ENCODE measurements at places on chromosomes 5 and 9. TPM values are rescaled to one million over a fixed set of nuclear protein-coding genes. Genes with fewer than 3 reads are reported as not detected.
A peak's percentile ranks its signal among the peaks of the same experiment; 100 is the strongest.

The PLAC8L1 gene
- total RNA-seq = not detected

The TAS2R1 gene
- not detected for total RNA-seq

The ZNF483 gene
- total RNA-seq = 2.3 TPM

The MLANA gene
- not detected for total RNA-seq

The ZFR gene
- total RNA-seq = 48.7 TPM

The GADD45G gene
- total RNA-seq = 7.7 TPM

The AK8 gene
- total RNA-seq = not detected

The PCDHGA10 gene
- total RNA-seq = not detected

The CAVIN4 gene
- 0.16 TPM for total RNA-seq

DNA sequence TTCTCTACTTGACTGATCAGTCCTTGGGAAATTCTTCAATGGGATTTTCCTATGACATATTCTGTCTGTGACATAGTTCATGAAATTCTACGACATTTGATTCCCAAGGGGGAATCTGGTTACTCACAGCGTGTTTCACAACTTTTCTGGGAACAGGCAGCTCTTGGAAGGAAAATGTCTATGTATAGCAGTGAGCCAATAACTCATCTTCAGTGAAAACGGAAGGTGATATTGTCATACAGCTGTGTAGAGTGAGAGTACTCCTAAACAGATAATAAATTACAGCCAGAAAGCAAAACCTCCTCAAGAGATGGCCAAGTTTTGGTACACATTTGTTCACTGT, 91.4 kb downstream of the C9orf152 start:
- H3K27me3 ChIP-seq = no peaks in the 10 kb centered on the region
- no peak for DNase-seq
- no peaks in the 10 kb centered on the region for H3K4me1 ChIP-seq
- H3K4me3 ChIP-seq = no peak overlapping the region
- H3K36me3 ChIP-seq = no peaks in the 10 kb centered on the region
- H3K27ac ChIP-seq = no peak overlapping the region

DNA sequence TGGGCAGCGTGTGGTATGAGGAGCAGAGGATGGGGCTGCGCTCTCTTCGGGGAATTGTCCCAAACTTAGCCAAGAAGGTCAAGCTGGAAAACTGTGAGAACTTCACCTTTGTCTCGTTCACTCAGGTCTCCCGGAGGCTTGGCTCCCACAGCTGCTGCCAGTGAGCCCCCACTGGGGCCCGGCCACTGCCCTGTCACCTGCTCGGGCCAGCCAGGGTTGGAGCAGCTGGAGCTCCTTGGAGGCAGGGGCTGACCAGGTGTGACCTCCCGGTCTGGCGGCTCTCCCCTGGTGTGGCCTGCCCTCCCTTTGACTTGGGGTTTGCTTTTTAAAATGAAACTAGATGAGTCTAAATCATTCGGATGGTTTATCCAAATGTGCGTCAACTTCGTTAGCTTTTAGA, 58.0 kb downstream of the INIP start:
- H3K4me3 ChIP-seq = no peak overlapping the region
- no peaks in the 10 kb centered on the region for H3K4me1 ChIP-seq
- H3K27ac ChIP-seq = no peak overlapping the region

DNA sequence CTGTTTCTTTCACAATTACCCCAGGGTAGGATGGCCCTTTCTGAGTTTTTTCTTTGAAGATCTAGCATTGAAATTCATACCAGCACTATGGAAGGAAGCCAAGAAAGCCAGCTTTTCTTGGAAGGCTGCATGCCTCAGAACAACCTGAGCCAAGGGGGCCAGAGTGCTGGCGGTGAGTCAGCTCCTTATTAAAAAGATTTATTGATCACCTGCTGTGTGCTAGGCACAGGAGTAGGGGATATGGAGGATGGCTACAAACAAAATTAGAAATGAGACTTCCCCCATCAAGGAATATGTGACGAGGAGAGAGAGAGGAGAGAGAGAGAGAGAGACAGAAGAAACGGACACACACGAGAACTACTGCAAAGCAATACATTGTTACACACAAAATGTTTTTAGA, 184.6 kb upstream of the PUM3 start:
- peaks cover 2% of the 10 kb centered on the region for H3K27me3 ChIP-seq
- H3K4me1 ChIP-seq = no peaks in the 10 kb centered on the region
- H3K4me3 ChIP-seq = no peak overlapping the region
- H3K27ac ChIP-seq = no peak overlapping the region
- DNase-seq = no peak

DNA sequence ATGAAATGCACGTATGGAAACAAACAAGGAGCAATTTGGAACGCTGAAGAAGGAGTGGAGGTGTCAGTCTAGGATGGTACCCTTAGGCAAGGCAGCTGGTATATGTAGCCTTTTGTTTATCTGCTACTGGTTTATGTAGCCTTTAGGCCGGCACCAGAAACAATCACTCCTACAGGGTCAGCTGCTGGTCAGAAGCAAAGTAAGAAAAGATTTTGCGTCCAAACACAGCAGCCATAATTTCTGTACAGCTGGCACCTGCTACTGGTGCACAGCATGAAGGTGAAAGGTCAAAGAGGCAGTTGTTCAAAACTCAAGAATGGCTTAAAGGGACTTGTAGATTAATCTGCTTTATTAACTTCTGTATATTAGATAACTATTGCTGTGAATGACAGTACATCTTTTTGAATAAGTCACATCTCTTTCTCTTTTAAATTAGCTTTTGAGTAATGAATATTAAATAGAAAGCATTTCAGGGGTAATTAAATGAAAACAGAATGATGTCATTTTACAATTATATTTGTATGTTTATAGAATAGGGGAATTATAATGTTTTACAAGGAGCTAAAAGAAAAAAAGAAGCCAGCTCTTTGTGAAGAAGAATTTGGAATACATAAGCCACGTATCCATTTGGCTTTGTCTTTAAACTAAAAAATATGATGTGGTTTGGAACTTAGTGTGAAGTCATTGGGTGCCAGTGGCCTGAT, 33.1 kb upstream of the TLX3 start:
- no peak overlapping the region for H3K4me3 ChIP-seq
- no peak for DNase-seq
- H3K36me3 ChIP-seq = no peaks in the 10 kb centered on the region
- H3K4me1 ChIP-seq = peaks cover 9% of the 10 kb centered on the region
- H3K27ac ChIP-seq = no peak overlapping the region
- peaks cover 20% of the 10 kb centered on the region for H3K27me3 ChIP-seq

GRCh38 chr5:148387325-148387724, 3.6 kb downstream of the FBXO38 start:
- peaks cover 30% of the 10 kb centered on the region for H3K36me3 ChIP-seq
- DNase-seq = no peak
- no peak overlapping the region for H3K27ac ChIP-seq
- H3K4me1 ChIP-seq = peaks cover 56% of the 10 kb centered on the region
- no peak overlapping the region for H3K4me3 ChIP-seq
- H3K27me3 ChIP-seq = no peaks in the 10 kb centered on the region

GRCh38 chr9:106675780-106676179, 187.2 kb upstream of the ZNF462 start:
- no peaks in the 10 kb centered on the region for H3K27me3 ChIP-seq
- DNase-seq = no peak
- no peak overlapping the region for H3K27ac ChIP-seq
- no peaks in the 10 kb centered on the region for H3K4me1 ChIP-seq
- no peak overlapping the region for H3K4me3 ChIP-seq
- no peaks in the 10 kb centered on the region for H3K36me3 ChIP-seq

DNA sequence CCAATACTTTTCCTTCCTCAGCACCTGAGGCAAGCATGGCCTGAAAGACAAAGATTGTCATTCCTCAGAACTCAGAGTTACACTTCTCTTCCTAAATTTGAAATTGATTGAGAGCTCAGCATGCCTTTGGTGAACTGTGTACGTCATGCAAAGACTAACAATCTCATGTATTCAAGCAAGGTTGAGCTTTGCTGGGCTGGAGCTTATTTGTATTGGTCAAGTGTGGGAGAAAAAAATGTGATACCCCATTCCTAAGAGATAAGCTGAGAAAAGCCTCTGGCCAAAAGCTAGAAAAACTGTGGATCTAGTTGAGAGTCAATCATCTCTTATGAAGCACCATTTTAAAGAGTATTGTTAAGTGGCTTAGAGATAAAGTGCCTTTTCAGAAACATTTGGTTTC, 392.2 kb downstream of the RASEF start:
- DNase-seq = no peak
- no peak overlapping the region for H3K27ac ChIP-seq
- H3K4me3 ChIP-seq = no peak overlapping the region
- H3K27me3 ChIP-seq = no peaks in the 10 kb centered on the region

DNA sequence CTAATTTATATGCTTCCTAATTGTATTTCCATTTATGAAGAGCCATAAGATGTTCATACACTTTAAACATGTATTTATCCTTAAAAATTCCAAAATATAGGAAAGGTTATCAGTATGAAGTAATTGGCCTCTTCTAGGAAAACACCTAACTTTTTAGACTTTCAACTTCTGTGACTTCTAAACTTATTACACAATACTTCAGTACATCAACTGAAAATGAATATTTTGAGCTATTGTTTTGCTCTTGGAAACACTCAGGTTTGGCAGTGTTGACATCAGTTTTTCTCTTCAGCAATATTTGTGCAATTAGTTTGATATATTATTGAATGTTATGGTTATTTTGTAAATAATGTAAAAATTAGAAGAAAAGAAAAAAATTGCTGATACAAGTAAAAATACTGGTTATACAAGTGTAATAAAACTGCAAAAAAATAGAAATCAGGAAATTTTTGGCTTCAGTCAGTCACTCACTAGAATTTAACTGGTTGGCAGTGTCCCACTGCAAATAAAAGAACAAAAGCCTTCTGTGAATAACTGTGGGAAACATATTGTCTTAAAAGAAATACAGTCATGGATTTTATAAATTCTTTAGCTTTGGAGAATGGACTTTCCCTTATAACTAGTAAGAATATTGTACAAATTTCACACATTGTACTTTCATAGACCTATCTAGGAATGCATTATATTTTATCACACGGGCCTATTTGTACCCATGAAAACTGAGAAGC, 635.9 kb downstream of the TLE1 start:
- H3K27me3 ChIP-seq = no peaks in the 10 kb centered on the region
- no peak for DNase-seq
- H3K27ac ChIP-seq = no peak overlapping the region
- H3K36me3 ChIP-seq = no peaks in the 10 kb centered on the region

- peaks cover 5% of the 10 kb centered on the region for H3K4me1 ChIP-seq
- H3K27ac ChIP-seq = no peak within 1 kb of the TSS
- no peaks in the 10 kb centered on the region for H3K27me3 ChIP-seq
- peak within 1 kb of the TSS; percentile 43 for H3K4me3 ChIP-seq
Measured at GRCh38 chr5:69414885-69415583, at the start of gene MARVELD2. TSS of gene MARVELD2 (plus strand) at chr5:69415116. CDS start at chr5:69419386, 4,270 bp downstream.

DNA sequence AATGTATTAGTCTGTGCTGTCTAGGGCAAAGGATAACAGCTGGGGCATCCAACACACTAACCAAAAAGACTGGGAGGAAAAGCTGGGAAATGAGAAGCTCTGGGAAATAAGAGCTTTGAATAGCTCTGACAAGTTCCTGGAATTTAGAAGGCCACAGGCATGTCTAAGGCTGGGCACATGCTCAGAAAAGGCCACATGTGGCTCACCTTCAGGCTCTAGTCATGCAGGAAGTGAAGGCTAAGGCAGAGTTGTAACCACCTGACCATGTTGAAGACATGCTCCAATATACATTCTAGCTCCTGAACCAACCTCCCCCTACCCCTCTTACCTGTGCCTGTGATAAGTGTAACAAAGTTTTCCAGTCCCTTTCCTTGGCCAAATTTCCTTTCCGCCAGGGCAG, 31.7 kb downstream of the CLTA start:
- no peaks in the 10 kb centered on the region for H3K27me3 ChIP-seq
- DNase-seq = no peak
- no peak overlapping the region for H3K27ac ChIP-seq
- peaks cover 27% of the 10 kb centered on the region for H3K4me1 ChIP-seq
- peaks cover 76% of the 10 kb centered on the region for H3K36me3 ChIP-seq

DNA sequence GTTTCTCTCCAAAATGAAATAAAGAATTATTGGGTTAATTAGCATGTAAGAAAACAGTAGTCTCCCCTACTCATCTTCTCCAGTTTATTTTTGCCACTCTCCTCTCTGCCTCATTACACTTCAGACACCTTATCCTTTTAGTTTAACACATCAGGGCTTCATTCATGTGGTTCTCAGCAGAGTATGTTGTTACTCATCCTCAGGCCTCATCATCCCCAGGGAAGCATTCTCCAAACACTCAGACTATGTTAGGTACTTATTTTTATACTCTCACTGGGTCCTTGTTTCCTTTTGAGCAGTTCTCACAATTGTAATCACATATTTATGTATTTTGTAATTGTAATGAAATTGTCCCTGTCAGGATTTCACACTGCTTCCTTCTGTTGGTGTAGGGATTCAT, 470.5 kb downstream of the PDE4D start:
- H3K27ac ChIP-seq = no peak overlapping the region
- H3K4me3 ChIP-seq = no peak overlapping the region
- no peaks in the 10 kb centered on the region for H3K36me3 ChIP-seq

GRCh38 chr9:128684325-128685199, 4.5 kb upstream of the SET start:
- peak overlapping the region; percentile 88 for H3K27ac ChIP-seq
- peak overlapping the region; percentile 91 for H3K4me3 ChIP-seq
- peak; percentile 89 for DNase-seq
- H3K36me3 ChIP-seq = peaks cover 22% of the 10 kb centered on the region

All from activated CD8-positive, alpha-beta T cell treated with anti-CD3 and anti-CD28 coated beads, Interleukin-2, amount 10 ng/mL, durations not matched to agents 7 days and 5 days (primary cell).